ENCODE measurements at places on chromosomes 1 and 21.

- DNase-seq, result no peak
Measured at GRCh38 chr1:221567859-221568507, 173.9 kb downstream of the DUSP10 start.

- peak; percentile 74 for DNase-seq
Measured at GRCh38 chr1:100883963-100884362, 10.7 kb downstream of the EXTL2 start.

- no peak for DNase-seq
Measured at GRCh38 chr1:203544978-203545816, 51.2 kb downstream of the OPTC start.

DNA sequence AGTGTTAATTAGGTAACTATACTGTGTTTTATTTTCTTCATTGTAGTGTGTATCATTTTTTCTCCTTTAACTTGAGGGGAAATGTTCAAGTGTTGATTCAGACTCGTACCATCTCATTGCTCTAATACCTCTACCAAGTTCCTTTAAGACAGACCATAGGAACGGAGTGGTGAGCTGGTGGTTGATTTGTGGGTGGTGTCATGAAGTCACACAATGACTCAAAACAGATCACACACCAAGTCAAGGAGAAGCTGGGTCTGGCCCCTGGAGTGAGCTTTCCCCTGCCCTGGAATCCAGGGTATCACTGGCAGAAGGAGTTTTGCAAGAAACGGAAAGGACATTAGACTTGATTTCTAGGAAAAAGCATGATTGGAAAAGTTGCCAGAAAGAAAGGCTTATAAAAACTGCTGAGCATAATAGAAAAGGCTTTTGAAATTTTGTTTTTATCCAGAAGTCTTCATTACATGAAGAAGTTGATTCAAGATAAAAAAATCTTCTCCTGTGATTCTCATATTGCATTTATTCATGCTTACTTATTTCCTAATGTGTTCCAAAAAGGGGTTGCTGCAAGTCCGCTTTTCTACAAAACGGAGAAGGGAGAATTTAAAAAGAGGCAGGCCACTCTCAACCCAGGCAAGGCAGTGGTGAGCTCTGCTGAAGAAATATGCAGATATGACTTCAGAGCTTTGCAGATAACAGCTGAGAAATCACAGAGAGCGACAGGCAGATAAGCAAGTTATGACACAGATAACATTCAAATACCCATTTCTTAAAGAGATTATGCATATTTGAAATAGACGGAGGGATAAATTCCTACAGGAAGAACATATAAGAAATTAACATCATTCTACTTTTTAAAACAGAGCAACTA, 79.7 kb downstream of the TBX19 start:
- peak; percentile 76 for DNase-seq

DNA sequence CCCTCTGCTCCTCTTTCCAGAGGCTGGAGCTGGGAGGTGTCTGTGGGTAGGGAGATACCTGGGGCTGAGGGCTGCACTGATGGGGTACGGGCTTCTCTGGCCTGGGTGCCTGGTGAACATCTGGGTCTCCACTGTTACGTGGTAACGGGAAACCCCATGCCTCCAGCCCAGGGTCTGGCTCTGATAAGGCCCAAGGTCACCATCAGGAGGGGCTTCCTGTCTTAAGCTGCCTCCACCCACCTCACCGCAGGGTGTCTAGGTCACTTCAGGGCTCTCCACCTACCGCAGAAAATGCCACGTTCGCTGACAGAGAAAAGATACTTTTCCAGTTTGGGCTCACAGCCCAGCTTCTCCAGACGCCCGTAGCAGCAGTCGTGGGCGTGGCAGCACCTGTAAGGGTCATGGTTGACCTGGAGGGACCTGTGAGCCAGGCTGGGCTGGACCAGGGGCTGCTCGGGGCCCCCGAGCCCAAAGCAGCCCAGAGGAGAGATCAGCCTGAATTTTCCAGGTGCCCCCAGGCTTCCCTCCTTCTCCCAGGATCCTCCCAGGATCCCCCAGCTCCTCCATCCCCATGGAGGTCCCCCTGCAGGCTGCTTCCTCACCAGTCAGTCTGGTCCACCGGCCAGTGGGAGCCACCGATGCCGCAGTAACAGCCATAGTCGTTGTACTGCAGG, 1.3 kb downstream of the PLA2G2E start:
- DNase-seq, result no peak

- peak; percentile 31 for DNase-seq
Measured at GRCh38 chr1:173410133-173410793, 66.9 kb upstream of the PRDX6 start.

- DNase-seq, result no peak
Measured at GRCh38 chr1:216617081-216617875, 106.0 kb downstream of the ESRRG start.

- DNase-seq, result no peak
Measured at GRCh38 chr1:47233186-47233585, 1.2 kb upstream of the TAL1 start.

GRCh38 chr1:94697839-94698238, 122.3 kb upstream of the SLC44A3 start:
- no peak for DNase-seq

DNA sequence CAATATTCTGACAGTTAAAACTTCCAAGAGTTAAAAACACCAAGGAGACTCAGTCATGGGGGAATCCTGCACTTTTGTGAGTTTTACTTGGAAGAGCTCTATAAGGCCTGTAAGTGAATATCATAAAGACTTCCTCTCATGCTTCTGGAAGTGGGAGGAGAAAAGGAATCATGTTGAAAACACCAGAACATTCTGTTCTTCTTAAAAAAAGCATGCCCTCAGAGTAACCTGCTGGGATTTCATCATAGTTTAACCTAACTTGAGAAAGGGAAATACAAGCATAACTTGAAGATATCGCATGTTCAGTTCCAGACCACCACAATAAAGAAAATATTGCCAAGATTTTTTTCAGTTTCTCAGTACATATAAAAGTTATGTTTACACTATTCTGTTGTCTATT, 51.9 kb downstream of the COL11A1 start:
- DNase-seq, result no peak

- DNase-seq, result peak; percentile 64
Measured at GRCh38 chr1:93021539-93022134, 57.4 kb upstream of the MTF2 start.

DNA sequence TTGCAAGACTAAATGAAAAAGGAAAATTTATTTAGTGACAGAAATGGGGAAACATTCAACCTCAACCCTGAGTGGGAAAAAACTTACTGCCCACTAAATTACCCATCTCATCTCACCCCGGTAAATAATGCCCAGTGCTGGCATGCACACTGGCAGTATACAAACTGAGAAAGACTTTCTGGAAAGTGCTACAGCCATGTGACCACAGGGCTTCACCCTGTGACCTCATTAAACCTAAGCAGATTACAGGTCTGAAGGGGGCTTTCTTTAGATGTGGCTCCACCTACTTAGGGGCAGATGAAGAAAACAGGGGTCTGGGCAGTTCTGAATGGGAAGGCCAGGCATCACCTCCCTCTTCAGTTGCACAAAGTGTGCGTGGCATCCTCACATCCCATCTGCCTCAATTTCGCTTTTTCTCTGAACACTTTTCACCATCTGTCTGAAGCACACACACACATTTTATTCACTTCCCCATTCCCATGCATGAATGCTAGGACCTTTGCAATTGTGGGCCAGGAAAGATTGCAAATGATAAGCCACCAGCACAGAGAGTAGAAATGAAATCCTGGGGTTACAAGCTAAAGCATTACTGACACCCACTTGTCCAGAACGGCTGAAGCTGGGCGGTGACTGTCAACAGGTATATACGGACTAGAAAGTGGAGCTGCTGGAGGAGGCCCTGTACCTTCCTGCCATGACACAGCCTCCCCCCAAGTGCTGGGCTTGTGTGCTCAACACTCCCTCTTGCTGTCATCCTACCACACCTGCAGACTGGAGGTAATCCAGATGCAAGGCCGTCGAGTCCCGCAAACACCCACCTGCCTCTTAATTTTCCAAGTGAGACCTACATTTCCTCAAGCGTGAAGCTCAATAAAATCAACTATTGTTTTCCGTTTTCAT, 2.7 kb downstream of the NADK start:
- DNase-seq, result no peak

- DNase-seq, result no peak
Measured at GRCh38 chr1:119139403-119139802, 1.1 kb downstream of the WARS2 start.

GRCh38 chr1:239428120-239428710, 41.8 kb downstream of the CHRM3 start:
- DNase-seq, result no peak

DNA sequence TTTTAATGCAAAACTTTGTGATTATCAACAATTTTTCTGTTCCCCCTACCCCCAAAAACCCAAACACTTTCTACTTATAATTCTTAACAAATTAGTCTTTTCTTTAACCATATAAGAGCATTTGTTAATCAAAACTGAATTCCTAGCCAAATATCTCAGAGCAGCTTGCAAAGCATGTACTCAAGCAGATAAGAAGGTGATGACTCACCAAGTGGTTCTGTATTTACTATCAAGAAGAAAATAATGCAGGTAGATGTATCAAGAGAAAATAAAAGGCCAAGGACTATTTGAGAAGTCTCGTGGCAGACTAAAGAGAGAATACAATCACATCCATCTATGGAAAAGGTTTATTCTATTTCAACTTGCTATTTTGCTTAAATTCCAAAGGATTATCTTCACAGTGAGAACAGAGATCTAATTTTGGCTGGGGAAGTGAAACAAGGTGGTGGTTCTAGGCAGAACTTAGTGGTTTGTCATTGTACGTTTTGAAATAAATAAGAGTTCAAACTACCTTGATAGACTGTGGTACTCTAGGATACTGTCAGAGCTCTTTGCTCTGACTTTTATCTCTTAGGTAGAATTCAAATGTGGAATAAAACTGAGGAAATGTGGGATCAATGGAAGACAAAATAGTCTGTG, 94.7 kb upstream of the NRIP1 start:
- DNase-seq, result peak; percentile 0

GRCh38 chr1:230105754-230106625, 39.0 kb downstream of the GALNT2 start:
- DNase-seq, result peak; percentile 95

- no peak for DNase-seq
Measured at GRCh38 chr1:9807541-9807940, 16.2 kb downstream of the CLSTN1 start.

GRCh38 chr1:240790856-240791255, 178.9 kb upstream of the GREM2 start:
- peak; percentile 71 for DNase-seq

DNA sequence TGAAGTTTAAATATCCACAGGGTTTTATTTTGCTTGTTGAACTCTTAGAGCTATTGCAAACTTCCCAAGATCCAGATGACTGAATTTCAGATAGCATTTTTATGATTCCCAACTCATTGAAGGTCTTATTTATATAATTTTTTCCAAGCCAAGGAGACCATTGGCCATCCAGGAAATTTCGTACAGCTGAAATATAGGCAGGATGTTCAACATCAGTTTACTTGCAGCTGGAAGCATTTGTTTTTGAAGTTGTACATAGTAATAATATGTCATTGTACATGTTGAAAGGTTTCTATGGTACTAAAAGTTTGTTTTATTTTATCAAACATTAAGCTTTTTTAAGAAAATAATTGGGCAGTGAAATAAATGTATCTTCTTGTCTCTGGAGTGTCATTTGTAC, 32.8 kb upstream of the DDR2 start:
- no peak for DNase-seq

GRCh38 chr1:12464045-12464461, 154.0 kb downstream of the DHRS3 start:
- DNase-seq, result no peak

Data from GM23248 (cell line).